Subcutaneous preadipocyte (primary cell): ENCODE measurements at places on chromosomes 12 and 14. TPM values are rescaled to one million over a fixed set of nuclear protein-coding genes. Genes with fewer than 3 reads are reported as not detected.

The FAM161B gene
- 2.2 and 3.3 TPM in 2 replicates for total RNA-seq

The GPR84 gene
- total RNA-seq, result not detected in 2 replicates

The ORAI1 gene
- 12.9 and 14.7 TPM in 2 replicates for total RNA-seq

The EML1 gene
- 23.5 and 27.8 TPM in 2 replicates for total RNA-seq

The SOX5 gene
- total RNA-seq, result 4.4 and 6.8 TPM in 2 replicates

The KLRG1 gene
- 1.1 and 2.0 TPM in 2 replicates for total RNA-seq

The WIF1 gene
- 0.37 and 2.0 TPM in 2 replicates for total RNA-seq

The P2RX7 gene
- total RNA-seq, result 0.59 and 1.8 TPM in 2 replicates
